CD4-positive, alpha-beta T cell treated with Interleukin-6 at 100 ng/mL for 8 hours (primary cell): ENCODE measurements at places on chromosomes 3 and 15.

DNA sequence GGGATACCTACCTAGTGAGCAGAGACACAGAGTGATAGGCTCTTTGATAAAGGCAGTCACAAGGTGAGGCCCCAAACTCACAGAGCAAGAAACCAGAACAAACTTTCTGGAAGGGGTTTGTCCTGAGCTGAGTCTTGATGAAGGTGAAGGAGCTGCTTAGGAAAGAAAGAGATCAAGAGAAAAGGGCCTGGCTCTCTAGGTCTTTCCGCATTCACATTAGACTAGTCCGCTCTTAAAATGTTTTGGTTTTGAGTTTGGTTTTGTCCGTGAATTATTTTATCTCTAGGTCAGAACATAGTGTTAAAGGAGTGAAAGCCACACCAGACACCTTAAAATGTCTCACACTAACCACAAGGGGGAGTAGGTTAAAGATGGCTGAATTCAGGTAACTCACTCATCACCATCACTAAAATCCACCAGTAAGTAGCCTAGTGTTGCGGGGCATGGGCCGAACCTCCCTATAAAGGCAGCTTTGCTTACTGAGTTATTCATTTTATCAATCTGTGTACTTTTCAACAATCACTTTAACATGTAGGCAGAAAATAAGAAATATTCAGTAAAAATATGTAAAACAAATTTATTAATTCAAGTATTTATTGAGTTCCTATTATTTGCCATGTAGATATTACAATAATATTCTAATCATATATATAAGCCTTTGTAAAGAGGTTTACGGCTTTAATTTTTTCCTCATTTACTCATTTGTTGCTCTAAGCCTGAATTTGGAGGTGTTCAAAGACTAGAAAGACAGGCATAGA lies 121.5 kb upstream of the TSC22D2 start:
- DNase-seq = peak; percentile 47

GRCh38 chr3:69250014-69250413 lies 127.6 kb upstream of the LMOD3 start:
- no peak for DNase-seq

GRCh38 chr3:69273896-69274295 lies 112.0 kb downstream of the FRMD4B start:
- no peak for DNase-seq

DNA sequence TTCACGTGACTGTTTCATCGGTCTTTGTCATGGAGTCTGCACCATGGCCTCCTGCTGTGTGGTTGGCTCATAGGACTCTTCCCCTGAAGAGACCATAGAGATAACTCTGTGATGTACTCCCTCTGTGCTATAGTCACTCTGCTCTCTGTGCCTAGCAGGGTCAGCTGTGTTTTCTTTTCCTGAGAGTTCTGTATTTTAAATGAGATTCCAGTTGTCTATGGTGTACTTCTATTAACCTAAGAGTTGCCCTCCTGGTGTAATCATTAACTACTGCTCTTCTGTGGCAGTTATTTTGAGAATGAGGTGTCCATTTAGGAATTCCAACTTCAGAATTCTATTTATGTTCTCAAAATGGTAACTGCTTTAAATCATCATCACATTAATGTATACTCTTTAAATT lies 114.5 kb upstream of the ARPP21 start:
- no peak for DNase-seq

- DNase-seq = no peak
These were observed 53.8 kb downstream of the CCR1 start for GRCh38 chr3:46154311-46154710.
